ENCODE measurements at places on chromosomes 5 and 9. TPM values are rescaled to one million over a fixed set of nuclear protein-coding genes. Genes with fewer than 3 reads are reported as not detected.

MCTP1 gene
- total RNA-seq = 1.6 TPM

PLGRKT gene
- total RNA-seq = 25.5 TPM

DNA sequence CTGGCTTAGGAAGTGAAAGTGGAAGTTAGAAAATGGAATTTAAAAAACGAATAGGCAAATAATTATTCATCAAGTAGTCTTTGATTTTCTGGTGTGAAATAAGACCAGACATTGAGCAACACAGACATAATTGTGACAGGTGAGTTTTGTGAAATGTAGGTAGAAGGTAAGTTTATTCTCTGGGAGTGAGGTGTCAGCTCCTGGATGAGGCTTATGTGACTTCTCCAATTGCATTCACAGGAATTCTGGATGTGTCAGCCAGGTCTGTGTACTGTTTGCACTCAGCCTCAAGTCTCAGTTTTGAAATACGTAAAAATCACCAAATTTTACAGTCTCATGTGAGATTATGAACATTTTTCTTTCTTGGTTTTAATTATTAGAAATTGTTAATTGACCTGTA is 537.6 kb downstream of the CETN3 start:
- H3K36me3 ChIP-seq = no peaks in the 10 kb centered on the region
- no peaks in the 10 kb centered on the region for H3K4me1 ChIP-seq
- H3K27me3 ChIP-seq = no peaks in the 10 kb centered on the region

- no peaks in the 10 kb centered on the region for H3K36me3 ChIP-seq
- no peak overlapping the region for H3K4me3 ChIP-seq
- no peak for DNase-seq
- no peaks in the 10 kb centered on the region for H3K27me3 ChIP-seq
Observed at GRCh38 chr9:107737987-107738743, 248.6 kb upstream of the KLF4 start.

GRCh38 chr5:53406630-53407316 is 73.7 kb upstream of the FST start:
- H3K27ac ChIP-seq = no peak overlapping the region
- H3K4me3 ChIP-seq = no peak overlapping the region
- H3K4me1 ChIP-seq = peaks cover 4% of the 10 kb centered on the region
- no peaks in the 10 kb centered on the region for H3K36me3 ChIP-seq
- no peaks in the 10 kb centered on the region for H3K27me3 ChIP-seq
